NCI-H2227 treated with DMSO at 0.1 percent for 48 hours (cell line): ENCODE measurements at places on chromosomes 3 and 15.
A peak's percentile ranks its signal among the peaks of the same experiment; 100 is the strongest.

GRCh38 chr3:46571684-46572083 lies 5.6 kb upstream of the LRRC2 start:
- no peak for DNase-seq

GRCh38 chr3:186330772-186331460 lies 31.1 kb downstream of the DGKG start:
- no peak for DNase-seq

DNA sequence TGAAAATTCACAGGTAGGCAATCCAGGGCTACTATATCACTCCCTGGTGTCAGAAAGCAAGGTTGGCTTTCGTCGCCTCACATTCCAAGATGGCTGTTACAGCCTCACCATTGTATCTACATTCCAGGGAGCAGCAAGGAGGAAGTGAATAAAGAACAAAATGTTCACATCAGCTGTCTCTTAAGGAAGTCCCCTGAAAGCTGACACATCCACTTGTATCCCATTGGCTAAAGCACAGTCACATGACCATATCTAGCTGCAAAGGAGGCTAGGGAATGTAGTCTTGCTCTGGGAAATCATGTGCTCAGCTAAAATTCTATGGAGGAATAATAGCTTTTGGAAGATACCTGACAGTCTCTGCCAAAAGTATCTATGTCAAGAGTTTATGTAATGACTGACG lies 12.8 kb upstream of the GATA2 start:
- DNase-seq: no peak

GRCh38 chr3:21790466-21790865 lies 39.5 kb upstream of the ZNF385D start:
- DNase-seq: no peak

DNA sequence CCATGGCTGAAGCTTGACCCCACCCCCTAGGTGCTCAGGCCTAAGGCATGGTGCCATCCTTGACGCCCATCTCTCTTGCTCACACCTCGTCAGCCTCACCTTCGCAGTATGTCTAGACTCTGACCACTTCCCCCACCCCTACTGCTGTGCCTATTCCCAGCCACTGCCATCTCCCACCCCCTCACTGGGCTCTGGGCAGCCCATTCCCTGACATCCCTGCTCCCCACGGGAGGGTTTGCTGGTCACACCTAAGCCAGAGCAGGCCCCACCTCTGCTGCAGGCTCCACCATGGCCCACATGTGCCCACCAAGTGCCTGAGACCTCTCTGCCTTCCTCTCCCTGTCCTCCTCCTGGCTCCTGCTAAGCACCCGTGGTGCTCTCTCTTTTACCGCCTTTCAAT lies 47.7 kb upstream of the PRR23E start:
- DNase-seq: no peak

GRCh38 chr15:99509686-99510461 lies 55.9 kb upstream of the MEF2A start:
- DNase-seq: no peak

GRCh38 chr15:39426552-39427532 lies 154.0 kb upstream of the THBS1 start:
- DNase-seq: peak; percentile 1

DNA sequence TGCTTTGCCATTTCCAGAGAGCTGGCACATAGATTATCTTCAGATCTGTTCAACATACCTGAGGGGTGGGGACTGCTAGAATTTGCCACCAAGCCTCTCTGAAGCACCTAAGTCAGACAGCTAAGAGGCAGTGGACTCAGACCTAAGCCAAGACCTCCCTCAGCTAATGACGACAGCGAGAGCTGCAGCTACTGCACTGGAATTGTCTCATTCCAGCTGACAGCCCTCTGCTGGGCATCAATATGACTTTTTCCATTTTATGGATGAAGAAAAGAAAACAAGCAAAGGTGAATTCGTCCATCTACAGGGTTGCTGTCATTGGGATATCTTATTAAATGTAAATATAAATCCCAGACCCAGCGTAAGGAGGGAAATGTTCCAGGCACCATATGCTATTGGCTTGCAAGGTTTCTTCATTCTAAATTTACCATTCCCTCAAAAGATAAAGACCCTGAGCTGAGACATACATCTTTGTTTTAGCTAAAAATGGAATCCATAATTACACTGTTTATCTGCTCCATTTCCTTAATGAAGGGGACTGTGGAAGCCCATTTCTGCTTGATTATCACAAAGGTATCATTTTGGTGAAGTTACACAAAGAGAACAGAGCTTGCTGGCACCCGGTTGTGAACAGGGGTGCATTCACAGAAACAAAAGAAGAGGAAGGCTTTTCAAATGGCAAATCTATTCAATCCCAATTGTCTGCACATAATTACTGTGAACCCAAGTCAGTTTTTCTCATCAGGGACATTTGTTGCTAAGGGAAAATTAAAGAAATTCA lies 85.5 kb upstream of the LRTM1 start:
- no peak for DNase-seq

- no peak for DNase-seq
Observed at GRCh38 chr3:133294253-133294652, 105.6 kb upstream of the BFSP2 start.

DNA sequence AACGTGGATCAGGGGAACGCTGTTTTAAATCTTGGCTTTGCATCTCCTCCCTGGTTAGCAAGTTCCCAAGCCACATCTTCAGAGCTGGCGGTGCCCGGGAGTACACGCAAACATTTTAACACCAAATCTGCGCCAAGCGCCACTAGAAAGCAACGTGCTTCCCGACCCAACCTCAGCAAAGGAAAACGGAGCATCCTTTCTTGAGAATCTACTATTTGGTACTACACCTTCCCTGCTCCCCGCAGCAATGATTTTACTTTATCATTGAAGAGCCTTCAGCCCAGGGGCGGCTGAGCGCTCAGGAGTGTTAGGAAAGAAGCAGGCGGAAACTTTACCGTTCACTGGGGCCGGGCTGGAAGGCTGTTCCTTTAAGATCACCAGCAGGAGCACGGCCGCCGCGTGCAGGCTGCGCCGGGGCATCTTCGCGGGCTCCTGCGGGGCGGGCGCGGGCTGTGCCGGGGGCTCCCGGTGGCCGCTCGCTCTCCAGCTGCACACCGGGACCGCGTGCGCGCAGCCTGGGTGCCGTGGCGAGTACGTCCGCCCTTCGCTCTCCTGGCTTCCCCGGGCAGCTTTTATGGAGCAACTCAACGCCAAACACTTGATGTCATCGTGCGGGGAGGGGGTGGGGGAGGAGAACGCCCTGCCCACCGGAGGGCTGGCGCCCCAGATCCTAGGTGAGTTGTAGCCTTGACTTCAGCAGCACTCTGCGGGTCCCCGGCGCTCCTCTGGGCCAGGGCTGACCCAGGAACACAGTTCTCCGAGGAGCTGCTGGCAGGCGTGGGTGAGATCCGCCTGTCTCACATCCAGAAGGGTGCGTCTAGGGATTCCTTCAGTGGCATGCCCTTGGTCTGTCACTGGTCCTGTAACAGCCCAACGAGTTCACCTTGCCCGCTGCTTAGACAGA lies at the start of gene CA12:
Gene CA12 (minus strand): TSS at position 546 of the 904 bp plus-strand sequence. CDS start 126 bp downstream, at position 420.
- DNase-seq: no peak

DNA sequence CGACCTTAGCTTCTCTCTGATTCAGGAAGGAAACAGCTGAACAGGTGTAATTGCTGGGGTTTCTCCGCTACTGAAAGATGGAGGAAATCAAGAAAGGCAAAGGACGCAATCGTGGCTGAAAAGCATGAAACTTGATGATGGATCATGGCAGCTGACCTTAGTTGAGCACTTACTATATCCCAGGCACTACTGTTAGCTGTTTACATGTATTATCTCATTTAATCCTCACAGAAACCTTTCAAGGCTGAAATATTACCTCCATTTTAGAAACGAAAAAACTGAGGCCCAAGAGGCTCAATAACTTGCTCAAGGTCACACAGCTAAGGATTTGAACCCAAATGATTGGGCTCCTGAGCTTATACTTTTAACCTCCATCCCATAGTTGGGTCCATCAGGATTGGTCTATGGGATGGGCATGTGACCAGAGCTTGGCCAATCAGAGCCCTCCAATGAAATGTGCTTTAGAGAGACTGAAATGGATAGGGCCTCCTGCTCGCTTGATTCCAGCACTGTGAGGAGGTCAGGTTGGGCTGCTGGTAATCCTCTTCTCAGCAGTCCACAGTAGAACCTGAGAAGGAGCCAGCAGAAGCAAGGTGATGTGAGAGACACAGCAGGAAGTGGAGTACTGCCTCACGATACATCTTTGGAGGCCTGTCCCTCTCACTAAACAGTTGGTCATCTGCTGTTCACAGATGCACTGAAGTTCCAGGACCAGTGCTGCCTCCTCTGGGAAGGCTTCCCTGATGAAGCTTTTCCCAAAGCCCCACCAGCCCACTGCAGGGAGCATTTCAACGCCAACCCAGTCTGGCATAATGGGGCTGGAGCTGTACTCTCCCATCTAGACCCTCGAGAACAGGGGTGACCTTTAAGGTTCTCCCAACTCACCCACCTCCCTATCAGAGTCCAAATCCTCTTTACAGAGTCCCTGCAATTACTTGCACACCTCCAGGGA lies 10.4 kb downstream of the CLN6 start:
- no peak for DNase-seq

- DNase-seq: no peak
Observed at GRCh38 chr15:38996111-38996631, 431.6 kb upstream of the RASGRP1 start.

DNA sequence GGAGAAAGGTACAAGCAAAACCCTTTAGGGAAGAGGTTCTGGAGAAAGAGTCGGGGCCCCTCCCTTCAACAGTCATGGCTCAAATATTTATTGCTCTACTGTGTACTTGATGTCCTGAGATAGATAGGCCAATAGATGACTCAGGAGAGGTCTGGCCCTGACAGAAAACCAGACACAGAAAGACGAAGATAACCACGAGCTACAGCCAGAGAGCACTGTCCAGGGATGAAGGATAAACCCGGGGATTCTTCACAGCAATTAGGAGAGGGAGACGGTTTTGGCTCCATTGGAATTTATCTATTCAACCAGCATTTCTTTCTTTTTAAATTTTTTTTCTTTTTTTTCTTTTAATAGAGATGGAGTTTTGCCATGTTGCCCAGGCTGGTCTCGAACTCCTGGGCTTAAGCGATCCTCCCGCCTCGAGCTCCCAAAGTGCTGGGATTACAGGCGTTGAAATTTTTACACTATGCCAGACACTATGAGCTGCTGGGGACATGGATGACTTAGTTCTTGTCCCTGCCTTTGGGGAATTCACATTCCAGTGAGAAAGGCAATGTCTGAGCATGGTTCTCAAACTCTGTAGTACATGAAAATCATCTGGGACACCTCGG lies 4.6 kb upstream of the CIDEC start:
- DNase-seq: no peak

- no peak for DNase-seq
Observed at GRCh38 chr3:112561484-112561733, 353 bp downstream of the ATG3 start.

DNA sequence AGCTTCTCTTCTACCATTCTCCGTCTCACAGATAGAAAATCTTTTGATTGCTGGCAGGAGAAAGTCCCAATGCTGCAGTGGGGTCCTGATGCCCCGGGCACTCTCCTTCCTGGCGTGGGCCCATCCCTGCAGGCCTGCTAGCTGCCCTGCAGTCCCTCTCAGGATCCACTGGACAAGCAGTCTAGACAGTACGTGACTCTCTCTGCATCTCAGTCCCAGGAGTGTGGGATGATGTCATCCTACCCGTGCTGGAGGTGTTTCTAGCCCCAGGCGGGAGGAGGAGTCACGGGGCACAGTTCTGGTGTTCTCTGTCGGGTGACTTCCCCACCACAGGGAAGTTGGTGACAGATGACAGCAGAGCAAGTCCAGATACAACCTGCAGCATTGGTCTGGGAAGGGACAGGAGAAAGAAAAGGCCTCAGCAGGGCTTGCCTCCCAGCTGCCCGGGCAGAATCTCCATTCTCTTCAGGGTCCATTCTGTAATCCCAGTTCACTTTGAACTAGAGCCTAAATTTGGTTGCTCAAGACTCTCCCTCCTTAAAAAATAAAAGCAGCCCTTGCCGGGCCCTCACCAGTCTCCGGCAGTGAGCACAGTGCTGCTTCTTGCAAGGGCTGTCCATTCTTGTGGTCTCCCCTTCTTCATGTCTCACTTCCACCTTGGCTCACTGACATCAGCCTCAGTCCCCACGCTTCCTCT lies 30.6 kb downstream of the SLC28A1 start:
- DNase-seq: peak; percentile 30

GRCh38 chr3:102790747-102791325 lies 356.0 kb downstream of the ZPLD1 start:
- DNase-seq: no peak

DNA sequence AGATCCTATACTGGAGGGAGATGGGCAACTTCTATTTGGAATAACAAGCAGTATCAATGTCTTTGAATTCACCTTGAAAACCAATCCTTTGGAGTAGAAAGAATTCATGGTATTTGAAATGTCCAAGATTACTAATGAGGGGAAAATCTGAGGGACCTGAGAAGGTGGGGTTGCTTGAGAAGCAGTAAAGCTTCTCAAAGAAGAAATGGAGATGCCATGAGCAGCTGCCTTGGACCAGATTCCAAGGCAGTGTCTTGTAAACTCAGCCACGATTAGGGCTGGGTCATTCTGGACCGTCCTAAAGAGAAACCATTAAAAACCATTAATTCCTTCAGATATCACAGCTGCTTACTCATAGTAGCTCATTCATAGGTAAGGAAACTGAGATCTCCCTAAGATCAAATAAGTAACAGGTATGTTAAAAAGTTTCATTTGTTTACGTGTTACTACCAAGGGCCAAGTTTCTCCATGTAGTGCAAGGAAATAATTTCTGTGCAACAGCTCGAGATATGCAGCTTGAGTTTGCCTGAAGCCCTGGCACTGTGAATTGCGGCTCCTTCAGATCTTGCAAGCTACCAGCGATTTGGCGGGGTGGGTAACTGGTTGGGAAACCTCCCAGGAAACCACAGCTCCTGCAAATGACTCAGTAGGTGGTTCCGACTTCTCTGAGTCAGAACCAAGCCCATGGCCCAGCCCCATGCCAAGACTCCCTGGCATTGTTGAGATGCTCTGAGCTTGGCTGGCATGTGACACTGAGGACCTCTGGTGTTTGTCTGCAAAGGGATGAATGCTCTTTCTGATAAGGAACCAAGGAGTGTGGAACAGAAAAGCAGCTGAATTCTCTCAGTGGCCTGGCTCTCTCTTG lies 296.8 kb downstream of the RORA start:
- DNase-seq: no peak

DNA sequence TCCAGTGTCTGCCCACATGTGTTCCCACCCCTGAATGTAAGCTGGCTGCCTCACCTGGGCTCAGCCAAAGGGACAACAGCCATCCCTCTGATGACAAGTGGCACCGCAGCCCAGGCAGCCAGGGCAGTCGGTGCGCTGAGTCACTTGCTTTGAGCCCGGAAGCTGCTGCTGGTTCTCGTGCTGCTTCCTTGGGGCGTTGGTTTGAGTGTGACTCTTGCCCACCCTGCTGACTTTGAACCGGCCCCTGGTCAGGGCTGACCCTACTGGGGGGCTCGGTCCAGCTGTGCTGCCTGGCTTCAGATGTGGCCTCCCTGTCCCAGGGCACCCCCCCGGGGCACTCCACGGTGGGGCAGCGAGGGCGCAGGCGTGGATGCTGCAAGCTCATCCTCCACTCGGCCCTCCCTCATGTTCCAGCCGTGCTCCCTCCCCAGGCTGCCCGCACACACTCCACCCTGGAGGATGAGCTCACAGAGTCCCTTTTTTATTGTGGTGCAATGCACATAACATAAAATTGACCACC lies 62.1 kb downstream of the EFCAB12 start:
- DNase-seq: no peak

- no peak for DNase-seq
Observed at GRCh38 chr3:156102267-156102931, 18.0 kb upstream of the KCNAB1 start.
